Calu3 (cell line): ENCODE measurements at places on chromosomes 6 and 20. TPM values are rescaled to one million over a fixed set of nuclear protein-coding genes. Genes with fewer than 3 reads are reported as not detected.

Gene KCNQ5
- 0.10 TPM in 1 of 2 replicates, not detected in the other for total RNA-seq

Gene CFB
- total RNA-seq: 944 and 1,205 TPM in 2 replicates

DNA sequence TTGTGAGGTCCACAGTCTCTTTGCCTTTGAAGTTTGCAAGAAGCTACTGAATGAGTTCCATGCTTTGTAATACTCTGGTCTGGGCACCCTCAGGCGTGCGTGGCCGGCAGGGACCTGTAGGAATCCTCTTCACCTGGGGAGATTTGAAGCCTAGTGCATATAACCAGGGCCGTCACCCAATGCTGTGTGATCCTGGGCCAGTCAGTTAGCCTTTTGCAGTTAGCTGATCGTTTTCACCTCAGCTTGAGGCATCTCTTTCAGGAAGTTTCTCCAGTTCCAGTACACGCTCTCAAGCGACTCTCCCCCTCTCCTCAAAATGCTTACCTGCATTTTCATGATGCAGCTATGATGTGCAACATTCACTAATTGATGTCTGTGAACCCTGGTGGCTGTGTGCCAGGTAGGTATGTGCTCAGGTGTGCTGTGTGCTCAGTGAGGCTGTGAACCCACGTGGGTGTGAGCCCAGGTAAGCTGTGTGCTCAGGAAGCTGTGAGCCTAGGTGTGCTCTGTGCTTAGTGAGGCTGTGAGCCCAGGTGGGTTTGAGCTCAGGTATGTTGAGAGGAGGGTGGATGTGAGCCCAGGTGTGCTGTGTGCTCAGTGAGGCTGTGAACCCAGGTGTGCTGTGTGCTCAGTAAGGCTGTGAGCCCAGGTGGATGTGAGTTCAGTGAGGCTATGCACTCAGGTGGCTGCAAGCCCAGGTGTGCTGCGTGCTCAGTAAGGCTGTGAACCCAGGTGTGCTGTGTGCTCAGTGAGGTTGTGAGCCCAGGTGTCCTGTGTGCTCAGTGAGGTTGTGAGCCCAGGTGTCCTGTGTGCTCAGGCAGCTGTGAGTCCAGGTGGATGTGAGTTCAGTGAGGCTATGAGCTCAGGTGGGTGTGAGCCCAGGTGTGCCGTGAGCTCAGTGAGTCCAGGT, 120.4 kb downstream of the PHACTR3 start:
- no peak overlapping the region for H3K4me3 ChIP-seq
- no peaks in the 10 kb centered on the region for H3K4me1 ChIP-seq
- DNase-seq: no peak
- H3K36me3 ChIP-seq: no peaks in the 10 kb centered on the region

- no peak overlapping the region for H3K4me3 ChIP-seq
- no peak overlapping the region for H3K27ac ChIP-seq
- H3K27me3 ChIP-seq: no peaks in the 10 kb centered on the region
- H3K36me3 ChIP-seq: peaks cover 2% of the 10 kb centered on the region
- DNase-seq: peak; percentile 65
- H3K4me1 ChIP-seq: no peaks in the 10 kb centered on the region
Measured at GRCh38 chr20:33415948-33416347, 14.6 kb upstream of the CDK5RAP1 start.

GRCh38 chr6:123965894-123966293, 162.2 kb downstream of the NKAIN2 start:
- H3K4me3 ChIP-seq: no peak overlapping the region
- H3K4me1 ChIP-seq: no peaks in the 10 kb centered on the region
- no peaks in the 10 kb centered on the region for H3K27me3 ChIP-seq
- peak; percentile 6 for DNase-seq
- H3K27ac ChIP-seq: no peak overlapping the region
